Posterior vena cava (tissue), 2 donors: ENCODE measurements at places on chromosomes 1 and 21. TPM values are rescaled to one million over a fixed set of nuclear protein-coding genes. Genes with fewer than 3 reads are reported as not detected.

- DNase-seq = no peak
These were observed 38.4 kb downstream of the WARS2 start for GRCh38 chr1:119102051-119102450.

DNA sequence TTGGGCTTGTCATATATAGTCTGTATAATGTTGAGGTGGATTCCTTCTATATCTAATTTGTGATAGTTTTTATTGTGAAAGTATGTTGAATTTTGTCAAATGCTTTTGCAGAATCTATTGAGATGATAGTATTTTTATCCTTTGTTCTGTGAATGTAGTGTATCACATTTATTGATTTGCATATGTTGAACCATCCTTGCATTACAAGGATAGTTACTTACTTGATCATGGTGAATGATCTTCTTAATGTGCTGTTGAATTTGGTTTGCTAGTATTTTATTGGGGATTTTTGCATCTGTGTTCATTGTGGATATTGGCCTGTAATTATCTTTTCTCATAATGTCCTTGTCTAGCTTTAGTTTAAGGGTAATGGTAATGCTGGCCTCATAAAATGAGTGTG is 8.3 kb downstream of the FGGY start:
- no peak for DNase-seq

Gene JTB
- total RNA-seq = 78.2 TPM

Gene TNFRSF14
- 63.6 TPM for total RNA-seq

Gene ZNF670
- total RNA-seq = 3.3 TPM

DNA sequence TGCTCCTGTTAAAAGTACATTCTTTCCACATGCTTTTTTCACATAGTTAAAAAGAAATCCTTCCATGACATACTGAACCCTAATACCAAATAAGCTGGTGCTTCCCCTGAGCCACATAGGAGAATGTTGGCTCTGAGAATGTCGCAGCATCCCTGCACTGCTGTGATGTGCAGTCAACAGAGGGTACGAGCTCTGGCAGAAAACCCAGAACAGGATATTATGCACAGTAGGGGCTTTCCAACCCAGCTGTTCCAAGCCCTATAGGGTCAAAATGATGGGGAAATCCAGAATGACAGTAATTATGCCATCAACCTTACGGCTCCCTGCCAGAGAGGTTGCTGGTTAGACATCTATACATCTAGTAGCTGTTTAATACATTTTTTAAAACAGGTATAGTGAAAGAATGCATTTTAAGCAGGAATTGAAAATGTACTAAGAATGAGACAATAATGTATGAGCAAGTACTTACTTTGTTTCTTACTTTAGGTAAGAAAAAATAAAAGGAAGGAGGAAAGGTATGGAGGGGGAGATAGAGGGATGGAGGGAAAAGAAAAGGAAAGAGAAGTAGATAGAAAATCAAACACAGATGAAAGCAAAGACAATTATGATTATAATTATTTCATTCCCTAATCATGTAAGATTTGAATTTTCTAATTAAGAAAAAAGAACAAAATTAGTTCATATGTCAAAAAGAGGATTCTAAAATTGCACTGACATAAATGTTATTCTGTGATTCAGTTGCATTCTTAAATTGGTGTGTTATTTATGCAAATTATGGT is 126.0 kb downstream of the NR5A2 start:
- DNase-seq = no peak

DNA sequence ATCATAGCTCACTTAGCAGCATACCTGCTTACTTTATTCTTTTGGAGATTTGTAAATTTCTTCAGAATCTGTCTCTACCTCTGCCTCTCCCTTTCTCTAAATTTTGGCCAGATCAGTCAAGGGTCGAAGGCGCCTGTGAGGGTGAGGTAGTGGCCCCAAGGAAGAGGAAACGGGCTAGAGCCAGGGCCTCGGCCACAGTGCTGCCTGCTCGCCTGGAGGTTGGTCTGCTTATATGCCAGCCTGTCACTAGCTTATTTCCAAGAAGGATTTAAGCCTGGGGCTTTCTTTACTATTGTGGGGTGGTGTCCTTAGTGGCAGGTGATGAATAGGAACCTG is 19.6 kb downstream of the PEX14 start:
- DNase-seq = no peak

- DNase-seq = no peak
These were observed 23.3 kb upstream of the NBL1 start for GRCh38 chr1:19620786-19621185.

- DNase-seq = no peak
These were observed 169.7 kb upstream of the UBE2U start for GRCh38 chr1:64033667-64034220.

Gene TSSK3
- 3.9 TPM for total RNA-seq

DNA sequence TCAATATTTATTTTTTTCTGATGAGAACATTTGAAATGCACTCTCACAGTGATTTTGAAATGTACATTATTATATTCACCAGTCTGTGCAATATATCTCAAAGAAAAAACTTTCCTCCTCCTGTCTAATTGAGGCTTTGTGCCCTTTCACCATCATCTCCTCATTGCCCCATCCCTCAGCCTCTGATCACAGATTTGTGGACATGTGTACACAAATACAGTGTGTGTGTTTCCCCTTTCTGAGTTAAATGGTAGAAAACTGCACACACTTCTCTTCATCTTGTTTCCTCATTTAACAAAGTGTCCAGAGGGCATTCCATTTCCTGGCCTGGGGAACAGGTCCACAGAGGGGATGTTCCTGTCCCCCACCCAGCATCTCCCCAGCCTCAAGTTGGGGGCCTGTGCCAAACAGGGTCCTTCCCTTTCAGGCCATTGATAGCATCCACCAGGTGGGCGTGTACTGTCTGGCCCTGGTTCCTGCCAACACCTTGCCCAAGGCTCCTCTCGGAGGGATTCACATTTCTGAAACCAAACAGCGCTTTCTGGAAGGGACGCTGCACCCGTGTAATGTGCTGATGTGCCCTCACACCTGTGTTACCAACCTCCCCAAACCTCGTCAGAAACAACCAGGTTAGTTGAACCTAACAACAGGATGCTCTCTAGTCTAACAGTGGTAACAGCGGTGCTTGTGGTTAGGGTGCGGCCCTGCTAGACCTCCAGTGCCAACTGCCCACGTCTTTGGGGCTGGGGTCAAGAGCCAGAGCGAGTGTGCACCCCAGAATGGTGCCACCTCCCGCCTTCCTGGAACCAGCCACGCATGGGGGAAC is 54.6 kb downstream of the S100B start:
- no peak for DNase-seq

GRCh38 chr1:12460121-12460520 is 157.9 kb downstream of the DHRS3 start:
- DNase-seq = no peak

Gene CCDC185
- total RNA-seq = not detected

DNA sequence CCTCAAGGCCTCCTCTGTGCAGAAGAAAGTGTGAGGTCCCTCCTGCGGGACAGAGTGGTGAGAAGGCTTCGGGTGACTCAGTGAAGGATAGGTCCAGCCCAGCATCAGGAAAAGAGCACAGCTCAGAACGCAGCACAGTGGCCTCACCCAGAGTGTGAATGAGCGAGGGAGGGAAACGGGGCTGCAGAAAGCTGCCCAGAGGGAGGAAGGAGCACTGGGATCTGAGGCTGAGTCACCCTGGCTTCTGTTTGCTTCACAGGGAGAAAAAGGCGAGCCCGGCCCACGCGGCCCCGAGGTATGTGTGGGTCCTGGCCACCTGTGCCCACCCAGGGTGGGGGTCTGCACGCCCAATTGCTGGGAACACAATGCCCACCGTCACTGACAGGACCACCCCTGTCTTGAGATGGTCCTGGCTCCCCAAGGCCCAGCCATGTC is 24.3 kb downstream of the COL6A2 start:
- DNase-seq = peak; percentile 74

- DNase-seq = no peak
These were observed 58.0 kb downstream of the PUM1 start for GRCh38 chr1:31007462-31007991.

DNA sequence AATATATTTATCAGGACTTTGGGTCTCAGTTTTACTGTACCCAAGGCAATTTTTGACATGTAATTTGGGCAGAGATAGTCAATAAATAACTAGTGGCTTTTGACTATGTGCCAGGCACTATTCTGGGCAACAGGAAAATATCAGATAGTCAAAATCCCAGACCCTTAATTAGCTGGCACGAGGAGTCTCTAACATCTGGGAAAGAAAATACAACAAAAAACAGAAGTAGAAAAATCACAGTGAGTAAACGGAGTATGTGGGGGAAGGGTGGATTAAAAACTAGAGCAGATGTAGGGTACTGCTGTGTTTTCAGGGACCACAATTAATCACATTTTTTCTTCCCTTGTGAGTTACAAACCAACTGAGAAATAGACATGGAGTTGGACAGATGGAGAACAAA is 217.8 kb downstream of the NCAM2 start:
- no peak for DNase-seq

- no peak for DNase-seq
These were observed 12.6 kb downstream of the DAB1 start for GRCh38 chr1:57411262-57411661.

DNA sequence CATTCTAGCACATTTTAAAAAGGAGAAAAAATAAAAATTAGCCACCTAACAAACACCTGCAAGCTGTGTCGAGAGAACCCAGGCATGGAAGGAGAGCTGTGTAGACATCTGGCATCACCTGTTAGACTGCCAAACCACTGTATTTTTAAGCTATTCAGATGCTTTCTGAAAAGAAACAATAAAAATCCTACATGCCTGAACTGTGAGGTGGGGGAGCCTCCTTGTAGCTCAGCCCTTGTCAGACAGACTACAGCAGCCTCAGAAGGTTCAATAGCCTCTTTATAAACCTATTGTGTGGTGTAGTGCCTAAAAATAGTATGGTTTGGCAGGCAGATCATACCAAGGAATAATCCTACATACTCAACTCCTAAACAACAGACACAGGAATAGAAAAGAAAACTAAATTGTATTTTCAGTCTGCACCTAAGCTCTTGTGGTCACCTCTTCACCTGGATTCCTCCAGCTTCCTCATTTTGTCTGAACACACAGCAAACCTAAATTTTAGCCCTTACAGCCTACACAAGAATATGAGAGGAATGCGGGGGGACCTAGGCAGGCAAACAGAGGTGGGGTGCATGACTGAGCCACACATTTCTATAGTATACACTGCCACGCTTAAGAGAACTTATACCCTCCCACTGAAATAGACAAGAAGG is 67.0 kb downstream of the SIPA1L2 start:
- no peak for DNase-seq

GRCh38 chr1:59155351-59155750 is 141.5 kb upstream of the FGGY start:
- DNase-seq = no peak

GRCh38 chr1:162663589-162664106 is 31.4 kb downstream of the DDR2 start:
- DNase-seq = no peak

- no peak for DNase-seq
These were observed 9.6 kb downstream of the CLEC20A start for GRCh38 chr1:178487070-178487615.

Gene BACE2
- total RNA-seq = 70.4 TPM

GRCh38 chr1:235502601-235503402 is 1.4 kb downstream of the B3GALNT2 start:
- DNase-seq = no peak

Gene KPRP
- total RNA-seq = not detected

Gene DARS2
- 8.7 TPM for total RNA-seq

DNA sequence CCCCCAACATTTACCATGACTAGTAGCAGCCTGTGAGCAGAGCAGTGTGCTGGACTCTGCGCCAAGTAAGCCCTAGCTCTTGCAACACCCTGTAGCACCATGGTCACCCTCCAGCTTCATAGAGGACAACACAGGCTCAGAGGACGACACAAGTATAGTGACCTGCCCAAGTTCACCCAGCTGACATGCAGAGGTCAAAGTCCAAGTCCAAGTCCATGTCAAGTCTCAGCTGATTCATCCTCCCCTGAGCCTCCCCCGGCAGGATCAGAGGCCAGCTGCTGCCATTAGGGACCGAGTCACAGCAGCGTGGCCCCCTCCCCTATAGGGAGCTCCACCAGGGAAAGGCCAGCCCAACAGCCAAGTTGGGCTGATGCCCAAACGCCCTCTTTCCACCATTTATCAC is 15.9 kb downstream of the SDC3 start:
- DNase-seq = no peak

Gene VWA5B1
- not detected for total RNA-seq

- peak; percentile 51 for DNase-seq
These were observed 149.7 kb downstream of the PGBD5 start for GRCh38 chr1:230276401-230276800.

Gene OR2T11
- not detected for total RNA-seq

GRCh38 chr1:187891993-187892682 is 1063.4 kb downstream of the PLA2G4A start:
- no peak for DNase-seq

Gene IFNLR1
- total RNA-seq = 0.43 TPM

DNA sequence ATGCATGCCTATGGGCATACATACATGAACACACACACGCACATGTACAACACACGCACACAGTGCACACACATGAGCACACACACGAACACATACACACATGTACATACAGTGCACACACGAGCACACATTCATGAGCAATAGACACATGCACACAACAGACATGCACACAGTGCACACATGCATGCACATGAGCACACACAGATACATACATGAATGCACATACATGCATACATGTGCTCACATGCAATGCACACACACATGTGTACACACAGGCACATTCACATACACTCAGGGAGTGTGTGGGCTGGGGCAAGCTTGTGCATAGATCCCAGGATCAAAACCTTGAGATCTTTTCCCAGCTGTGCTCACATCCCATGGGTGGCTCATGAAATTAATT is 18.9 kb downstream of the CRYAA start:
- no peak for DNase-seq

GRCh38 chr1:234214129-234214910 is 158.9 kb upstream of the COA6 start:
- no peak for DNase-seq

Gene CDCP2
- total RNA-seq = 0.51 TPM

Gene CHIT1
- total RNA-seq = 0.14 TPM

GRCh38 chr21:35239811-35240219 is 190.7 kb upstream of the RUNX1 start:
- DNase-seq = no peak

DNA sequence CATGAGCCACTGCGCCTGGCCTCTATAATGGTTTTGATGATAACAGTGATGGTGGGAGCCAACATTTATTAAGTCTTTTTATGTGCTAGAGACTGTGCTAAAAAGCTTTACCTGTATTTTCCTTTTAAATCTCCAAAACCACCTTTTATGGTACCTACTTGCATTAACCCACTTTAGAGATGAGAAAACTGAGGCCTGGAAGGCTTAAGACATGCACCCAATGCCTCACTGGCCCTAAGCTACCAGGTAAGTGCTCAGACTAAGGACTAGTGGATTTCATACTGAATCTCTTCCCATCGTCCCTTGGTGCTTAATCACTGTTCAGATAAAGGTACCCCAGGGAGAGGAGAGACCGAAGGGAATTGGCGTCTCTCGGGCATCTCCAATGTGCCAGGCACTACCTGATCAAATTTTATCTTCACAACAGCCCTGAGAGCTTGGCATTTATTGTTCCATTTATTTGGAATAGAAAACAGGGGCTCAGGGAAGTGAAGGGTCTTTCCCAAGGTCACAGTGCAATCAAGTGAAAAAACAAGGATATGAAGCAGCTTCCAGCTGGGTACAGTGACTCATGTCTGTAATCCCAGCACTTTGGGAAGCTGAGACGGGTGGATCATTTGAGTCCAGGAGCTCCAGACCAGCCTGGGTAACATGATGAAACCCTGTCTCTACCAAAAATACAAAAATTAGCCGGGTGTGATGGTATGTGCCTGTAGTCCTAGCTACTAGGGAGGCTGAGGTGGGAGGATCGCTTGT is 84.2 kb downstream of the LACTBL1 start:
- DNase-seq = no peak

Gene FAM72C
- 0.19 TPM for total RNA-seq
